ENCODE measurements at places on chromosomes 6 and 20.

DNA sequence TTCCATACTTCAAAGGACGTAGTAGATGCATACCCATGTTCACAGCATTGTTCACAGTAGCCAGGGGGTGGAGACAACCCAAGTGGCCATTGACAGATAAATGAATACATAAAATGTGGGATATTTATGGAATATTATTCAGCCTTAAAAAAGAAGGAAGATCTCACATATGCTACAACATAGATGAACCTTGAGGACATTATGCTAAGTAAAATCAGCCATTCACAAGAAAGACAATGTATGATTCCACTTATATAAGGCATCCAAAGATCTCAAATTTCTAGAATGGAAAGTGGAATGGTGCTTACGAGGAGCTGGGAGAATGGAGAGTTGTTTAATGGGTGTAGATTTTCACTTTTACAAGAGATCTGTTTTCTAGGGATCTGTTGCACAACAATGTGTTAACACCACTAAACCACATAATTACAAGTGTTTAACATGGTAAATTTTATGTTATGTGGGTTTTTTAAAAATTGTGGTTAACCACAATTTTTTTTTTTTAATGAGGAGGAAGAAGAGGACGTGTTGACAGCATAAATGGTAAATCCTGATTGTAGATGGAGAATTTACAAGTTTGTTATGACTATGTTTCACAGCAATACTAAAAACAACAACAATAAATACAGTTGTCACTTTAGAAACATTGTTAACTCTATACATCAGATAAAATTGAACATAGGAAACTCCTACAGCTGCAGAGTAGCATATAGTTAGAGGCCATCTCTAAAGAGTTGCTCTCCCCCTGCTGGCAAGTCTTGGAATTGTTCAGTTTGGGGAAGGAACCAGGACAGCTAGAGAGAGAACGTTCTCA is 41.6 kb downstream of the CCN2 start:
- DNase-seq, result peak; percentile 44

DNA sequence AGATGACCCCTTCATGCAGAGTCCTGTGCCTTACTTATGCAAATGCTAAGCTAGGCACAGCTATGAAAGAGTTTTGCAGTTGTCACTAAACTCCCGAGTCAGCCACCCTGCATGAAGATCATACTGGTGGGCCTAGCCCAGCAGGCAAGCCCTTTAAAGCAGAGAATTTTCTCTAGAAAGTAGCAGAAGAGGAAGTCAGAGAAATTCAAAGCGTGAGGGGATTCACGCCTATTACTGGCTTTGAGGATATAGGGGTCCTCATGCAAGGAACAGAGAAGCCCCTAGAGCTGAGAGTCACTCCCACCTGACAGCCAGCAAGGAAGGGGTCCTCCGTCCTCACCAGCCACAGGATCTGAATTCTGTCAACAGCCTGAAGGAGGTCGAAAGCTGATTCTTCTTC is 54.6 kb downstream of the MYB start:
- DNase-seq, result no peak

GRCh38 chr6:125340175-125340835 is 38.5 kb upstream of the HDDC2 start:
- no peak for DNase-seq

DNA sequence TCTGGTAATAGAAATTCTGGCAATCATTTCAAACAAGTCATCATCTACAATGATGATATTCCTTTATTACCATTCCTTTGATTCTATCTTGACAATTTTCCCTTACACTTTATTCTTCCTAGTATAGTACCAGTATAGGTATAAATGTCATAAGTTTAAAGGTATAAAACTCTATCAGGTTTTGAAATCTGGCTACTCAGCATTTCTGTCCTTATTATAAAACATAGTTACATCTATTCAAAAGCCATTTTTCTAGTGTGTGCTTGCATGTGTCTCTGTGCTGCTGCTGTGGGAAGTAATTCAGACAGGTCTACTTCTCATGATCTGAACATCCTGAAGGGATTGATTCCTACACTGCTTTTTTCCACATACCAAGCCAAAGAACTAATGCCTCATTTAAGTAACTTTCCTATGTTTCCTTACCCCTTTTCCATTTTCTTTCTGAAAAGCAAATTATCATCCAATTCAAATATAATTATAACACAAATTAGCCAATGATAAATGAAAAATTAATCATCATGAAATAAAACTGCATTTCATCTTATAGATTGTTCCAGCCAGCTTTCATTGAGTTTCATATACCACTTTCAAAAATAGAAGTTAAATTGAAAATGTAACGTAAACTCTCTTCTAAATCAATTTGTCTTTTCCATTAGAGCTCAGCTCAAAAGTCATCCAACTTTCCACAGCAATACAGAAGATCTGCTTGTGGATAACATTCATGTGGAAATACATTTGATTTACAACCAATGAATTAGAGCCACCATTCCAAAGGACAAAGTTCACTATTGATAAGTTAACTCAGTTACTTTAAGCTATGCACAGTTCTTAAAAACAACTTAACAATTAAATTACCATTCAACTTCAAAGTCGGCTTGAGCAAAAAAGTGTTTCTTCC is 35.9 kb downstream of the COL12A1 start:
- DNase-seq, result no peak

GRCh38 chr6:139965393-139965792 is 590.9 kb upstream of the CITED2 start:
- no peak for DNase-seq

DNA sequence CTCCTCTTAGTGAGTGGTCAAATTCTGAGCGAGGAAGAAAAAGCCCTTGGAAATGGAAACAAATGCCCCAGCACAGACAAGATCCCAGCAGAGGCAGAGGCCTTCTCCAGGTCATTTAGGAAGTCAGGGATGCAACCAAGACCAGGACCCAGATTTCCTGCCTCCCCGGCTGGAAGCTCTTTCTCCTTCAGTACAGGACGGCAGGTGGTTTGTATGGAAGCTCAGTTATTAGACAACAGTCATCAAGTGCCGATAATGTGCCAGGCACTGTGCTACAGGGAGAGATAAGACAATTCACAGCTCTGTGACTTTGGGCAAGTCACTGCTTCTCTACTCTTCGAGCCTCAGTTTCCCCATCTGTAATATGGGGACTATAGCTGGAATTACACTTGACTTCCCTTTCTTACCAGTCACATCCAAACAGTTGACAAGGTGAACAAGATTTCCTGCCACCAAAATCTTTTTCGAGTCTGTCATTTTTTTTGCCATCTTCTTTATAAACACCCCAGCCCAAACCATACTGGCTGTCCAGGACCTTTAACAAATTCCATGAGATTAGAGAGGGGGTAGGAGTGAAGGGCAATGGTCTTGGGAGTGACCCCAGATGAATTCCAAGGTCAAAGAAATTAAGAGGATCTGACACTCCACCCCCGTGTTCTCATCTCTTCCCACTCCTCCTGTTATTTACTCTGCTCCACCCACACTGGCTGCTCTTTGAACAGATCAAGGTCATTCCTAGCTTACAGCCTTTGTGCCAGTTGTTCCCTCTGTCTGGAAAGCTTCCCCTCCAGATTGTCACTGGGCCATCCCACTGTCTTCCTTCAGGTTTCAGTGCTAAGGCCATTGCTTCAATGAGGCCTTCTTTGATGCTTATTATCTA is 6.0 kb downstream of the MMP9 start:
- no peak for DNase-seq

GRCh38 chr6:14804785-14805210 is 441.1 kb upstream of the JARID2 start:
- DNase-seq, result no peak
